ENCODE measurements at places on chromosomes 4 and X.

DNA sequence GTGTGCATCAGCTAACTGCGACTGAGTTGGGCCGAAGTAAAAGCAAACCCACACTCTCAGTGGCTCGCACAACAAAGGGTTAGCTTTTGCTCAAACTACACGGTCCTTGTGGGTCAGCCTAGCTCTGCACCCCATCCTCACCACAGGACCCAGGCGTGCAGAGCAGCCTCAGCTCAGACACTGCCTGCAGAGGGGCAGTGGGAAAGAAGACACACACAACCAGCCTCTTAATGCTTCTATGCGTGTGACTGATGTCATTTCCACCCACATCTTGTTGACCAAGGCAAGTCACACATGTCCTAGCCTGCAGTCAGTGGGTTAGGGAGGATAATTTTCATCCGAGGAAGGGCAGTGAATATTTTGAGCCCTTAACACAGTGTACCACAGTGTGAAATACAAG, 40.5 kb downstream of the HMGB2 start:
- no peak for DNase-seq

DNA sequence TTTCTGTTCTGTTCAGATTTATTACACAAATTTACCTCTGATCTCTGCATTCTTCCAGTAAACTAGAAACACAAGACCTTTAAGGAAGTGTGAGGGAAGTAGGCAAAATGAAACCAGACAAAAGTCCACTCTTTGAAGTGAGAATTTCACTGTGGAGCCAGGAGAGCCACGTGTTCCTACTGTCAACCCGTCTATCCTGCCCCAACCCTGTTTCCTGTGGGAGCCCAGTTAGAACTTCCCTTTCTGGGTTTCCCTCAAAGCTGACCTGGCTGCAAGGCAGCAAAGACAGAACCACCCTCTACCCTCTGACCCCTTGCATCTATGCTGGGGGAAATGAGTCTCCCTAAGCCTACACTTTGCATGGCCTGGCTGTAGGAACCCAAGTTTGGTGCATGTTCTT, 40.0 kb downstream of the TMEM144 start:
- no peak for DNase-seq

- DNase-seq: no peak
These were observed 18.8 kb upstream of the SYNPO2 start for GRCh38 chr4:118869808-118870342.

DNA sequence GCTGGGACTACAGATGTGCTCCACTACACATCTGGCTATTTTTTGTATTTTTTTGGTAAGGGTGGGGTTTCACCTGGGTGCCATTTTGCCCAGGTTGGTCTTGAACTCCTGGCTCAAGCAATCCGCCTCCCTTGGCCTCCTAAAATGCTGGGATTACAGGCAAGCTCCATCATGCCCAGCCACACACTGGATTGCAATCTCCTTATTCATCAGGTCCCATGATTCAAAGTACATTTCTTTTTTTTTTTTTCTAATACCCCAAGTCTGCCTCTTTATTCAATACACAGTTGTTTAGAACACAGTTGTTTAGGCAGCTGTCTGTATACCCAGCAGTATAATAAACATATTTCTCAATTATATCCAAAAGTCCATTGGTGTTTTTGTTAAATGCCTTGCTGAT, 130.3 kb upstream of the ARSJ start:
- DNase-seq: no peak

DNA sequence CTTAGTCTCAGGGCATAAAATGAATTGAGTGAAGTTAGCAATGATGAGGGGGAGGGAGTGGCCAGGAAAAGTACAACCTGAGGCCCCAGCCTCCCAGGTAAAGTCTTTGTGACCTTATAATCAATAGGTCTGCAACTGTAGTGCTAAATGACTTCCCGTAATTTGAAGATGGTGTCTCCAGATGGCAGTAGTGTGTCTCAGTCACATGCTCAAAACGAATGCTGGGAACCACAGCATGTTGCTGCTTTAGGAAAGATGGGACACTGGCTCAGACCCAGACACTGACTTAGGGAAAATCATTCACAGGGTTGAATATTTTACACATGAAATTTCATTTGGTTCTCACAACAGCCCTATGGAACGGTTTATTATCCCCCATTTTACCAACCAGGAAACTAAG, 10.3 kb downstream of the SRPX2 start:
- no peak for DNase-seq

All from gastrocnemius medialis (tissue), 4 donors.